ENCODE measurements at places on chromosomes 13 and 19. TPM values are rescaled to one million over a fixed set of nuclear protein-coding genes. Genes with fewer than 3 reads are reported as not detected.
A peak's percentile ranks its signal among the peaks of the same experiment; 100 is the strongest.

GRCh38 chr19:56987184-56987583 lies 132.6 kb upstream of the USP29 start:
- no peak for DNase-seq

DNA sequence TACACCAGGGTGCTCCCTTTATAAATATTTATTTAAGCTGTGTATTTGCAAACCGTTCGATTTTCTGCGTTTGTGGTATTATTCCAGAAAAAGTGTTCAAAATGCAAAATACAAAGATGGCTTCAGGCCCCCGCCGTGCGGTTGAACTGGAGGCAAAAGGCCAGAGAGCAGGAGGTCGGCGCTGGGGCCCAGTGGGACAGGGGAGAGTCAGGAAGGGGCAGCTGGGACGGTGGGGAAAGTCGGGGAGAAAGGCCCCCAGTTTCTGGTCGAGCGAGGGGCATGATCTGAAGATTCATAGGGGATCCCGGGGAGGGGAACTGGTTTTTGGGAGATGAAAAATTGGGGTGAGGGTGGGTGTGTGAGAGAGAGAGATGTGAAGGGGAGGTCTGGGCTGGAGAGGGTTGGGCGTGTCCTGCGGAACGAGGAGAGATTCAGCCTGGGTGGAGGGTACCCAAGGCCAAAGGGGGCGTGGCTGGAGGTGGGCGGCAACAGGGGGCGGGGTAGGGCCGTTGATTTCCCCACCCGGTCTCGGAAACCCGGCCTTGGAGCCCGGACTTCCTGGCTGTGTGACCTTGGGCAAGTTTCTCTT lies 678 bp downstream of the ISOC2 start:
- no peak for DNase-seq

GRCh38 chr13:45482571-45483173 lies 17.9 kb downstream of the COG3 start:
- peak; percentile 27 for DNase-seq

GRCh38 chr13:40496035-40496810 lies 170.2 kb downstream of the FOXO1 start:
- no peak for DNase-seq

DNA sequence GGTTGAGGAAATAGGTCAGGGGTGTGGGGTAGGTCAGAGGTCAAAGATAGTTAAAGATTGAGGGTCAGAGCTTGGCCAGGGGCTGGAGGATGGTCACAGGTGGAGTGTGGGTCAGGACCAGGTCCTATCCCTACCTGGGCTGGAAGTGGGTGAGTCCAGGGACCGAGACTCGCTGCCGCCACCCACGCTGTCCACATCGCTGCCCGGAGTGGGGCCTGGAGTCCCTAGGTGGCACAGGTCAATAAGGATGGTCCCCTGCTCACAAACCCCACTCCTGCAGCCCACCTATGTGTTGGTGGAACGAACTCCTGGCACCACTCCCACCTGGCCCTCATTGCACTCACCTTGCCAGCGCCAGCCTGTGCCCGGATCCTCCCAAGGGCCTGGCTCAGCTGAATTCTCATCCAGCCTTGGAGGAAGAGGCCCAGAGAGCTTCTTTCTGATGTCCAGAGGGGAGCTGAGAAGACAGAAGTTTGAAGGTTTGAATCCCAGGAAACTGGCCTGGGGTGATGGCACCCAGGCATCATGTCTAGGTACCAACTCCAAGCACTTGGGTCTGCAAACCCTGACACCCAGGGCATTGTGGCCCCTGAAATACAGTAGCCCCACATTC lies 6.8 kb downstream of the GMIP start:
- no peak for DNase-seq

GRCh38 chr13:99332456-99332855 lies 25.3 kb upstream of the GPR183 start:
- DNase-seq: no peak

- peak; percentile 70 for DNase-seq
Measured at GRCh38 chr13:102580552-102581169, 16.1 kb upstream of the TPP2 start.

DNA sequence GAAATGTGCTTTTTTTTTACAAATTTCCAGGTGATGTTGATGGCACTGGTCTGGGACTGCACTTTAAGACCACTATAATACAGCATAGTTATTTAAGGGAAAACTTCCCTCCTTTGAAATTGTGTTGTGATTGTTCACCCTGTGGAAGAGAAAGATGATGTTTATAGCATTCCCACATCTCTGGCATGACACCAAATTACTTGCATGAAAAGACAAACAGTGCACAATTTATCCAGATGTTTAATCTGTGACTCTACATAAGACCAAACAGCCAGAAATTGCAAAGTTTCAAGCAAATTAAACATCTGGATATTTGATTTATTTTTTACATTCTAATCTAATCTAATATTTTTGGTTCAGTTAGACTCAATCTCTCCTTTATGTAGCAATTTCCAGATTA lies 51.6 kb downstream of the UFM1 start:
- no peak for DNase-seq

- no peak for DNase-seq
Measured at GRCh38 chr13:112668924-112669323, 20.9 kb upstream of the ATP11A start.

DNA sequence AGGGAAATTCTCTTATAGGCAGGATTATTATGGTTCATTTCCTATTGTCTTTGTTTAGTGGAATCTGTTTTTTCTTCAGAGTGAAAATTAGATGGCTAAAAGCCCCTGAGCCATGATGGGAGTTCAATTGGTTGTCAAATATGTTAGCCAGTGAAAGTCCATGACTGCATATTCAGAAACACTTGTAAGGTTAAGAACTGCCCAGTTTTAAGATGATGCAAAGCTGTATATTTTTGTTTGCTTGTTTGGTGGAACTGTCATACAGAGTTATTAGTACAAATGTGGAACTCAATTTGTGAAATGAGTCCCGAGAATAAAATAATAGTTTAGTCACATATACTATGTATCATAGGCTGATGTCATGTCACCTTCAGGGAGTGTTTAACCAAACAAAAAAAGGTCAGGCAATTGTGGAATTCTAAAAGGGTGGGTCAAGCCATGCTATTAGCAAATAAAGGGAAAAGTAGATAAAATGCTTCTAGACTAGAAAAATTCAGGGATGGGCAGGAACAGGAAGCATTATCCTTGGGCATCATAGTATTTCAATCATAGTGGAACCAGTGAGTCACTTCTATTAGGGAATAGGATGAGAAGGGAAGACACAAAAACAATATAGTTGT lies 248.3 kb upstream of the SLITRK1 start:
- no peak for DNase-seq

- no peak for DNase-seq
Measured at GRCh38 chr19:47172666-47173455, 42.2 kb downstream of the SAE1 start.

GRCh38 chr13:105406551-105406950 lies 1128.9 kb downstream of the EFNB2 start:
- DNase-seq: no peak

DNA sequence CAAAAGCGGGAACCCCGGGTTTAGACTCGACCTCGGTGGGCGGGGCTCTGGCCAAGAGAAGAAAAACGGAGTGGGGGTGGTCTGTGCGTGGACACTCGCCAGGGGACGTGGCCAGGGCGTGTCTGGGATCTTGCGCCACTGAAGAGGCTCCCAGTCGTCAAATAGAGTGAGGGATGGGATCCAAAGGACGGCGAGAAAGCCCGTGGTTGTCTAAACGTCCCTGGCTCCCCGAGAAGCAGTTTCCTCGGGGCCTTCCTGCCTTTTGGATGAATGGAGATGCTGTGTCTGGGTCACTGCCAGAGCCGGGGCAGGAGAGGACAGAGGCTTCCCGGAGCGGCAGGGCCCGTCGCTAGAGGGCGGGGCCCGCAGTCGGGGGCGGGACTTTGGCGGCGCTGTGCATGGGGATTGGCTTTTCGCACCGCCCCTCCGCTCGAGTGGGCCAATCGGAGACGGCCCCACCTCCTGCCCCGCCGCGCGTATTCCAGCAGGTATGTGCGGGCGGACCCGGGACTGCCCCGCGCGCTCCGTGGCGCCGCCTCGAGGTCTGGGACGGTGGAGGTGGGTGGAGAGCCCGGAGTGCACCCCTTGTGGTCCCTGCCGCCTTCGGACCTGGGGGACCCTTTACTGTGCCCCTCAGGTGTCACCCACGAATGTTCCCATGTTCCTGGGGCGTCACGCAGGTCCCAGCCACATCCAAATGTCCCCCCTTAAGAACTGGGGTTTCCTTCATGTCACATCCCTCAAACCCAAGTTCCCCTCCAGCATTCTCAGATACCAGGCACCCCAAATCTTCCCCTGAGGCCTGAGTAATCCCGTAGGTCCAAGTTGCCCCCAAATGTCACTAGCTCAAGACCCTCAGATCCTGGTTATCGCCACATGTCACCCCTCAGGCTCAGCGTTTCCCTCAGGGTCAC lies 38.3 kb downstream of the ZSWIM4 start:
- DNase-seq: no peak

DNA sequence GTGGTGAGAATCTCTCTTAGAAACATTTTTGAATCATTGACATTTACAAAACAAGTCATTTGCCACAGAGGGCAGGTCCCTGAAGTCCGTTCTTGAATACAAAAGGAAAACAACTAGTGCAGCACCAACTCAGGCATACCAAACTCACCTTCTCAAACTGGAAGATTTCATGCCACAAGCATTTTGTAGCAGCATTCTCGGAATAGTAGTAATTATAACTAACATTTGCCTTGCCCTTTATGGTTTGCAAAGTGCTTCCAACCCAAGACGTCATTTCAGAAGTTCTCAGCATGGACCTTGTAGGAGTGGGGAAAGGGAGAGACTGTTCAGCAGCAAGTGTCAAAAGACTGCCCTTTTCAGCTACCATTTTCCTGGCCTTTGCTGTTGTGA lies 344.6 kb downstream of the RFC3 start:
- DNase-seq: no peak

SIRT2 gene
- total RNA-seq: 96.2 TPM

GIPR gene
- total RNA-seq: 0.76 TPM

FAM98C gene
- 20.3 TPM for total RNA-seq

PRTN3 gene
- total RNA-seq: not detected

SHC2 gene
- total RNA-seq: 35.1 TPM

DAND5 gene
- 0.05 TPM for total RNA-seq

LIG1 gene
- 47.3 TPM for total RNA-seq

CEBPG gene
- 22.5 TPM for total RNA-seq

TEX26 gene
- total RNA-seq: not detected

Data from glomerular endothelial cell (primary cell).